Astrocyte (in vitro differentiated cells and primary cell): ENCODE measurements at places on chromosomes 12 and 14. TPM values are rescaled to one million over a fixed set of nuclear protein-coding genes. Genes with fewer than 3 reads are reported as not detected.

DNA sequence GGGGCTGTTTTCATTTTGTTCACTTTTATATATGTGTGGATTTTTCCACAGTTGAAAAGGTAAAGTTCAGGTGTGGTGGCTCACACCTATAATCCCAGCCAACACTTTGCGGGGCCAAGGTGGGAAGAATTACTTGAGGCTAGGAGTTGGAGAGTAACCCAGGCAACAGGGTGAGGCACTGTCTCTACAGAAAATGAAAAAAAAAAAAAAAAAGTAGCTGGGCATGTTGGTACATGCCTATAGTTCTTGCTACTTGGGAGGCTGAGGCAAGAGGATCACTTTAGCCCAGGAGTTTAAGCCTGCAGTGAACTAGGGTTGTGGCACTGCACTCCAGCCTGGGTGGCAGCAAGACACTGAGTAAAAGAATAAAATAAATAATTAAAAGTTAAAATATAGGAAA, 326.5 kb downstream of the NAV3 start:
- DNase-seq: no peak
- peaks cover 3% of the 10 kb centered on the region for H3K36me3 ChIP-seq
- no peaks in the 10 kb centered on the region for H3K27me3 ChIP-seq
- H3K27ac ChIP-seq: no peak overlapping the region
- no peak overlapping the region for H3K4me3 ChIP-seq

DNA sequence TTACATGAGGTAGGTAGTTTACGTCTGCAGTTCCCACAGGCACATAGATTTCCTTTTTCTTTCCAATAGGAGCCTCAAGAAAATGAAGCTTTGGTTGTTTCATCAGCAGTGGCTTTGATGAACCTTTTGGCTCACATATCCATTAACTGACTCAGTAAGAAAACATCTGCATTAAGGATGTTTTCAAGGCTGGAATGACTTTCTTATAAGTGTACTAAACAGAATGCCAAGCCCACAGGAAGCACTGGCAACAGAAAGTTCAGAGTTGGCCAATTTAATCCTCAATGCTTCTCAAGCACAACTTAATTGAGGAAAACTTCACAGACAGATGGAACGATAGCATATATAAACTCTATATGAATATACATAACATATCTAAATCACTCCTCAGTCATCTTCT, 63.5 kb downstream of the ST8SIA1 start:
- H3K36me3 ChIP-seq: no peaks in the 10 kb centered on the region
- peak; percentile 94 for DNase-seq
- H3K27ac ChIP-seq: no peak overlapping the region
- H3K4me3 ChIP-seq: no peak overlapping the region
- no peaks in the 10 kb centered on the region for H3K27me3 ChIP-seq

DNA sequence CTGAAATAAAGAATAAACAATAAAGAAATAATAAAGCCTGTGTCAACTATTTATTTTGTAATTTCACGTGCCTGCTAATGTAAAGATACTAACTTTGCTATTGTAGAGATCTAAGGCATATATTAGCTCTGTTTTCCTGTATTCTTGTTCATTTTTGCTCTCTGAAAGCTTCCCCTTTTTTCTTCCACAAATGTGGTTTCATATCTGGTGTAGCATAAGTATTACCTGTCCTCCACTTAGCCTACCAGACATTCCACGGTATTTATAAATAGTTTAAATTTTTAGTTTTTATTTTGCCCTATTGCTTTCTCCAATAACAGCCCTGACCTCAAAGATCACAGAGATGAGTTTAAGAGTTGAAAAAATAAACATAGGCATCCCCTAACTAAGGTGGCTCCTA, 92.6 kb upstream of the ATP2B1 start:
- no peaks in the 10 kb centered on the region for H3K4me1 ChIP-seq
- H3K27me3 ChIP-seq: no peaks in the 10 kb centered on the region
- no peaks in the 10 kb centered on the region for H3K36me3 ChIP-seq
- no peak overlapping the region for H3K27ac ChIP-seq

DNA sequence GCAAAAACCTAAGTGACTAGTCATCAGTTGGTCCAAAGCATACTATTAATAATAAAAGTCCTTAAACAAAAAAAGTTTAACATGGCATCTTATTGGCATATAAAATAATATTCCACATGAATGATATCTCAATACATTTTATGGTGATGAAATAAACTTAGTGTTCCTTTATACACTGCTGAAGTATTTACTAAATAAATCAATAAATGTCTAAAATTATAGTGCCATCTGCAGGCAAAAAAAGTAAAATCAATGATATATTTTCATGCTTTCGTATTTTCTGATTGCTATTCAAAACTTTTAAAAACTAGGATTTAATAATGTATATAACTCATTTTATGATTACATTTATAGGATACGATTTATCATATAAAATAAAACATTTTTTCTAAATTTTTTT, 30.5 kb downstream of the PUS7L start:
- no peak for DNase-seq
- H3K4me1 ChIP-seq: no peaks in the 10 kb centered on the region
- H3K27ac ChIP-seq: no peak overlapping the region
- H3K36me3 ChIP-seq: no peaks in the 10 kb centered on the region
- H3K27me3 ChIP-seq: no peaks in the 10 kb centered on the region
- H3K4me3 ChIP-seq: no peak overlapping the region

The SLC25A47 gene
- total RNA-seq: not detected in 2 replicates
